Upper lobe of left lung (tissue), 6 donors: ENCODE measurements at places on chromosomes 1 and 21. TPM values are rescaled to one million over a fixed set of nuclear protein-coding genes. Genes with fewer than 3 reads are reported as not detected.

DNA sequence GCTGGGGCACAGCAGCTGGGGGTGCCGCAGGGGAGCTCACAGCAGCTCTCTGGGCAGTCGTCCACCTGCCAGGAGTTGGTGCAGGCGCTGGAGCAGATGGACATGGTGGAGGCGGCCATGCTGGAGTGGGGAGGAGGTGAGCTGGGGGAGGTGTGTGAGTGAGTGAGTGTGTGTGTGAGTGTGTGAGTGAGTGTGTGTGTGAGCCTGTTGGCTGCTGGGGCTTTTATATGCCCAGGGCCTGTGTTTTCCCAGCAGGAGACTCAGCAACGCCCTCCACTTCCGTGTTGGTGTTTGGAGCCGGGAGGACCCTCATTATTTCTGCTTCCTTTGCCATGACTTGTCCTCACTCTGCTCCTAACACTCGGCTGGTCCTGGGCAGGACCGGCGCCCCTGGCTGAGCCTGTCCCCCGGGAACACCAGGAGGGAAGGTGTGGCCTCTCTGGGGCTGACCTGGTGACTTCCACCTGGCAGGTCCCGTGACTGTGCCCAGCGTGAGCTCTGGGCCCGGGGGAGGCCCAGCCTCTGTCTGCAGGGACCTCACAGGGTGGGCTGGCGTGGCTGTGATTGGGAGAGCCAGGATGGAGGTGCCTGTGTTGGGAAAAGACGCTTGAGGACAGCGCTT lies at the start of gene KRTAP10-2:
KRTAP10-2 (minus strand) TSS at position 166 of the 622 bp plus-strand sequence; CDS start at position 119, 47 bp downstream.
- no peaks in the 10 kb centered on the region for H3K36me3 ChIP-seq
- H3K27ac ChIP-seq = no peak within 1 kb of the TSS
- no peak for DNase-seq
- no peaks in the 10 kb centered on the region for H3K27me3 ChIP-seq

DNA sequence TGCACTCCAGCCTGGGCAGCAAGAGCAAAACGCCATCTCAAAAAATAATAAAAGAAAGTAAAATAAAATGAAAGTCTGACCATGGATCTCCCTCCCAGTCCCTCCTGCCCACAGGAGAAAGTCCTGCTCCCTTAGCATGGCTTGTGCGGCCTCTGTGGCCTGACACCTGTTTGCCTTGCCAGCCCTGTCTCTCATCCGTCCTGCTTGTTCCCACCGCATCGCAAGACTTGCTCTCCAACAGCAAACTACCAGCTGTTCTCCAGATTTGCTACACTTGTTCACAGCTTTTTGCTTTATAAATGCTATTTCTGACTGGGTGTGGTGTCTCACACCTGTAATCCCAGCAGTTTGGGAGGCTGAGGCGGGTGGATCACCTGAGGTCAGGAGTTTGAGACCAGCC lies 2.7 kb downstream of the ETV3L start:
- no peak overlapping the region for H3K4me3 ChIP-seq
- no peaks in the 10 kb centered on the region for H3K4me1 ChIP-seq
- no peaks in the 10 kb centered on the region for H3K36me3 ChIP-seq
- no peaks in the 10 kb centered on the region for H3K27me3 ChIP-seq

- no peak overlapping the region for H3K4me3 ChIP-seq
- DNase-seq = no peak
- H3K27me3 ChIP-seq = no peaks in the 10 kb centered on the region
- no peaks in the 10 kb centered on the region for H3K36me3 ChIP-seq
These were observed 48.9 kb downstream of the GORAB start for GRCh38 chr1:170580636-170581440.

NUDT4B gene
- 42.3 TPM for total RNA-seq

HSPG2 gene
- total RNA-seq = 182 TPM

KRTAP19-3 gene
- not detected for total RNA-seq
